ENCODE measurements at places on chromosomes 11 and 22. TPM values are rescaled to one million over a fixed set of nuclear protein-coding genes. Genes with fewer than 3 reads are reported as not detected.

- DNase-seq: peak; percentile 78
These were observed 29.9 kb upstream of the MALAT1 start for GRCh38 chr11:65468874-65469333.

- no peak for DNase-seq
These were observed 842.7 kb upstream of the CCDC90B start for GRCh38 chr11:84128840-84129239.

Gene HOATZ
- total RNA-seq: not detected

Gene PANX2
- total RNA-seq: 1.0 TPM

Gene GRAP2
- 9.7 TPM for total RNA-seq

GRCh38 chr11:132278801-132279574 is 908.6 kb downstream of the NTM start:
- no peak for DNase-seq

- DNase-seq: peak; percentile 60
These were observed 162.0 kb downstream of the DSCAML1 start for GRCh38 chr11:117634756-117635603.

Gene RFPL1
- not detected for total RNA-seq

- no peak for DNase-seq
These were observed 295.9 kb upstream of the ANO5 start for GRCh38 chr11:21896746-21897602.

DNA sequence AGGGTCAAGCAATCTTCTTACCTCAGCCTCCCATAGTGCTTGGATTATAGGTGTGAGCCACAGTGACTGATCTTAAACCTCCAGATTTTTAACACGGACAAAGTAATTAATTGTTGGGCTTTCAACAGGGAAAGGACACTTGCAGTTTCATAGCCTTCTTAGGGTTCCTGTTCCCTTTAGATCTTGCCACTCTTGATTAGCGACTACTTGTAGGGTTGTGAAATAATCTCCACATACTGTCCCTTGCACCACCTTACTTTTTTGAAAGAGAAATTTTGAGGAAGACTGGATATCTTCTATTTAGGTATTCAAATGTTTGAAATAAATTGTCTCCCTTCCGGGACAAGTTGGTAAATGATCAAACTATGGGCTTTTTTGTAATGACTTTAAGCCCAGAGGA is 7.6 kb downstream of the MS4A4E start:
- DNase-seq: no peak

Gene ADAMTS8
- total RNA-seq: 1.2 TPM

DNA sequence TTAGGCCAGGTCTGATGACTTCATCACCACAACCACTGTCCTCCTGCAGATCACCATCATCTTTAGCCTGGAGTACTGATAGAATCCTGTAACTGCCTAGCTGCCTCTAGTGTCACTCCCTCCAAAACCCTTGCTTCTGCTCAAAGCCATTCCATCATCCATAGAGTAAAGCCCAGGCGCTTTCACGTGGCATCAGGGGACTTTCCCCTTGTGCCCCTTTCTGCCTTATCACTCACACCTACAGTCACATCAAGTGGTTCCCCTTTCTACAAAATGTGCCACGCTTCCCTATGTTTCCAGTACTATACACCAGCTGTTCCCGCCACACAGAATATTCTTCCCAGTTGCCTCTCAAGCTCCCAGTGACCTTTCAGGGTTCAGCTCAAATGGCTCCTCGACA is 75.9 kb downstream of the MN1 start:
- no peak for DNase-seq

Gene NRGN
- 17.9 TPM for total RNA-seq

Gene OR10D3
- not detected for total RNA-seq
